ENCODE measurements at places on chromosomes 13 and 19.
A peak's percentile ranks its signal among the peaks of the same experiment; 100 is the strongest.

GRCh38 chr19:6876748-6877147, 10.6 kb upstream of the ADGRE1 start:
- DNase-seq: no peak

DNA sequence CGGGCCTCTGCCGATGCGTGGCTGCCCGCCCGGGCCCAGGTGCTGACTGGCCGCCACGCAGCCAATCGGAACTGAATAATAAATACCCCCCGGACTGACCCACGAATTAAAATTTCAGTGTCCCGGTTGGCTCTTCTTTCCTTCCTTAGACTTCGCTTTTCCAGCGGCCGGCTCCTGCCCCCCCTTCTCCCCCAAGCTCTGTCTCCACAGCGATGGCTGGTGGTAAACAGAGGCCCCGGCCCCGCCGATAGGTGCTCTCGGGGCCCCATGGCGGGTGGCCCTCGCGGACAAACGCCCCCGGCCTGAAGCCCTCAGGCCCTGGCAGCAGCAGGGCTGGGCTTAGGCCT, 2.6 kb downstream of the ZBTB7A start:
- no peak for DNase-seq

GRCh38 chr13:59545007-59545406, 618.7 kb downstream of the DIAPH3 start:
- DNase-seq: no peak

GRCh38 chr13:94369972-94370436, 109.5 kb downstream of the DCT start:
- no peak for DNase-seq

- peak; percentile 76 for DNase-seq
These were observed at the start of gene ZNF578 for GRCh38 chr19:52453324-52454094. TSS of gene ZNF578 (plus strand) at chr19:52453553. CDS start at chr19:52501846, 48,293 bp downstream.

GRCh38 chr19:38453596-38453995, 20.1 kb downstream of the RYR1 start:
- DNase-seq: no peak

DNA sequence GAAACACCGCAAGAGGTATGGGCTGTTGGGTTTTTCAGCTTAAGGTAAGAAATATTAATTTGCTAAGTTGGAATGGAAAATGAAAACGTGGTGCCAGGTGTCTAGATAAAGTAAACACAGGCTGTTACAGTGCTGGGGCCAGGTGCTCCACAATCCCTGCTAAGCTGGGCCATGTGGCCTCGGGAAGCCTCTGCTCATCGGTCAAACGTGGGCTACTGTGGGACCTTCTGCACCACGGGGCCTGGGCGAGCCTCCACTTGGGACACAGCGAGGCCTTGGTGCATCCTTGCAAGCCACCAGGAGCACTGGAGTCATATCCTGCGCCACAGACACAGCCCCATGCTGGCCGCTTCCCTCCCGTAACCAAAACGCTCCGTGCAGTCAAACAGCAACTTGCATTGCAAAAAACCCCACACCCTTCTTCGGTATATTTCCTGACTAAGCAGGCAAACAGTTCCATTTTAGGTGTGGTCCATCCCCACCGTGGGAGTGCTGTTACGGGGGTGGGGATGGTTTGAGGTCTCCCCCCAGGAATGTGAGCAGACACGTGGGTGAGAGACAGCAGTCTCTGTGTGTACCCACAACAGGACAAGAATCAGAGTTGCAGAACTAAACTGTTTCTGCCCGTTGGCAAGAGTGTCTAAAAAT, 96.3 kb upstream of the SOX1 start:
- DNase-seq: no peak

- no peak for DNase-seq
These were observed 81.5 kb upstream of the SLC7A1 start for GRCh38 chr13:29676941-29677452.

GRCh38 chr13:75554464-75554863, 4.9 kb downstream of the UCHL3 start:
- DNase-seq: no peak

- no peak for DNase-seq
These were observed 8.3 kb downstream of the EFNA2 start for GRCh38 chr19:1293782-1294604.

DNA sequence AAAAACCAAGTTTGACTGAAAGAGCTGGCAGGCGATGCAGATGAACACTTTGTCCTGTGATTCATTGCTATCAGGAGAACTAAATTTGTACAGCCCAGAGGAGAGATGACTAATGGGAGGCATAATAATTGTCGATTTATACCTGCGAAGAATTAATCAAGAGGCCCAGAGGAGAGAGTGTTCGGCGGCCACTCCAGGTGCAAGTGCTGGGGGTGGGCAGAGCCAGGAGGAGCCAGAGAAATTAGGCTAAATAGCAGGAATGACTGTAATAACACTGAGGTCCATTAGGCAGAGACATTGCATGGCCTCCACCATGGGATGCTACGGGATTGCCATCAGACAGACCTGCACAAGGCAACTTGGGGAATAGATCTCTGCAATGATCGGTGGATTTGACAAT, 107.7 kb upstream of the UQCRFS1 start:
- DNase-seq: no peak

DNA sequence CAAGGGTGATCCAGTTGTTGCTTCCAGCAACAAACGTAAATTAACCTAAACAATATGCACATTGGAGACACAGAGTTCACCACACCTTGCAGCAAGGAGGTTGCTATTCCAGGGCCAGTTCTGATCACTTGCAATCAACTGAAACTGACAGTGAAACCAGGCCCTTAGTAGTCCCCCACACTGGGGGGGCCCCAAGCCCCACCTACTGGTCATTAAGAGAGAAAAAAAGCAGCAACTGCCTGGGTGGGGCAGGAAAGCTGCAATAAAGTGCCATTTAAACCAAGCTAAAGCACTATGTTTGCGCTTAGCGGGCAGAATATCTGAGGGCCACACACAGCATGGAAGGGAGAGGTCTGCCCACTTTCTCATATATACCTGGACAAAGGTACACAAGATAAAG, 51.5 kb downstream of the ATP7B start:
- no peak for DNase-seq

DNA sequence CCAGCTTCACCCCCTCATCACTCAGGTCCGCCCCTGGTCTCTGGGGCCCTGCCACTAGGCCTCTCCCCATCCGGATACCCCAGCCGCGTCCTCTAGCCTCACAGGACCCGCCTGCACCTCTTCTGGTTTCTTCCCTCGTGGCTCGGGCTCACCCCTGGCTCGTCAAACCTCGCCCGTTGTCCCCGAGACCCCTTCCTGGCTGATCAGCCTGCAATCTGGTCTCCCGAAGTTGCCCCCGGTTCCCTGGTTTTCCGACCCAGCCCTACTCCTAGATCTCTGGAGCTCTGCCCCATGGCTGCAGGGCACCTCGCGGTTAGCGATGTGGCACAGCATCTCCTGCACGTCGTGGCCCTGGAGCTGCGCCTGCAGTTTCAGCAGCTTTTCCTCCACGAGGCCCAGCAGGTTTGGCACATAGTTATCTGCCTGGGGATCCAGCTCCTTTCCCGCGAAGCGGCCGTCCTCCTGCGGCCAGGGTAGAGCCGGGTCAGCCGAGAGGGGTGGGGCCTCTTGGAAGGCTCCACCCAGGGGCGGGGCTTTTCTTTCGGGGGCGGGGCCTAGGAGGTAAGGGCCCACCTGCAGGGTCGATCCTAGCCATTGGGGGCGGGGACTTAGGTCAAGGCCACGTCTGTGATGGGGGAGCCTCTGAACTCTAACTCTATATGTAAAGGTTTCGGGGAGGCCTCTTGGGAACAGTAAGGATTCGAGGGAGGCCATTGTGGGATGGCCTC, 2.4 kb upstream of the RGL3 start:
- peak; percentile 68 for DNase-seq
